ENCODE measurements at places on chromosomes 2 and 18.

DNA sequence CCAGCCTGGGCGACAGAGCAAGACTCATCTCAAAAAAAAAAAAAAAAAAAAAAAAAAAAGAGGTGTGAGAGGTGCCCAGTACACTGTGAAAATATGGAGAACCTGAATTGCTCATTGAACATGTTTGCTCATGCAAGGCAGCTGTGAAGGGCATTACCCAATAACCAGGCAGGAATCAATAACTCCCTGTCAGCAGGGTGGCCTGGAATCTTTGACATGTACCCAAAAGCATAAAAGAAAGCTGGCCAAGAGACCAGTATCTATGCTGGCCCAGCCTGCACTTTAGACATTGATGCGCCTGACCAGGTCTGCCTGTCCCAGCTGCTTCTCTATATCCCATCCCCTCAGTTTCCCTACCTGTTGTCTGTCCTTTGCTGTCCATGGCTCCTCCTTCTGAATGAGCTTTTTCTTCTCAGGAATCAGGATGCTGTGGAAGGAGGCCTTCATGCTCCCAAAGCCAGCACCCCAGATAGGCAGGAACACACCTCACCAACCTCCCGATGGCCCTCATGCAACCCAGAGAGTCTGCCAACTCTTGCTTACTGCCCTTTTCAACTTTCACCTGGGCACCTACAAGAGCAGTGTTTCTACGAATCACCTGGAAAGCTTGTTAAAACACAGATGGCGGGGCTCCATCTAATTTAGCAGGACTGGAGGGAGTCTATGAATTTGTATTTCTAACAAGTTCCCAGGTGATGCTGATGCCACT, 83.4 kb upstream of the PPP1CB start:
- DNase-seq: no peak

DNA sequence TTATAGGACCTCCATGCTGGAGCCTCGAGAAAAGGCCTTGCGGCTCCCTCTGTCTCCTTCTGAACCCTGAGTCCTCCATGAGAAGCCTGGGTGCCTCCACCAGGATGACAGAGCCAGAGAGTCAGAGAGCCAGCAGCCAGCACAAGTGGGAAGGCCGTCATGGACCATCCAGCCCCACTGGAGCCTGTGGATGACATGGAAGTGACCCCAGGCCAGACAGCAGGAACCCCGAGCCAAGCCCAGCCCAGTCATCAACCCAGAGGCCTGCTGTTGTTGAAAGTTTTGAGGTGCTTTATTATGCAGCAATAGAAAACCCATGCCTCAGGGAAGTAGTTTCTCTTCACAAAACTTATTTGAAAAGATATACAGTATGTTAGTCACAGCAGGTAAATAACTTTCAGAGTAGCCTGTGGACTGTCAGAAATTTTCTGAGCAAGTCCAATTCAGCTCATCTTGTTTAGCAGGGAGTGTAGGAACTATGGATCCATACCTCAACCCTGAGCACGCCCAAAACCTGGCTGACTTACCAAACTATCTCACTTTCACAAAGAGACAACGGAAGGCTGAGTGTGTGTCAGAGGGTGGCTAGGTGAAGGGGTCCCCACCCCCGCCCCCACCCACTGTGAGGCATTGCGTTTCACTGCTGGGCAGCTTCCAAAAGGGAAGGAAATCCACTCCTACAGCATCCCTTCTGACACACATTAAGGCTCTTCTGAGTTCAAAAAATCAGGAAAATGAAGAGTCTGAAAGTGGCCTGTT, 79.9 kb upstream of the NDUFV2 start:
- no peak for DNase-seq

- no peak for DNase-seq
Observed at GRCh38 chr2:150228936-150229335, 258.5 kb downstream of the RND3 start.

DNA sequence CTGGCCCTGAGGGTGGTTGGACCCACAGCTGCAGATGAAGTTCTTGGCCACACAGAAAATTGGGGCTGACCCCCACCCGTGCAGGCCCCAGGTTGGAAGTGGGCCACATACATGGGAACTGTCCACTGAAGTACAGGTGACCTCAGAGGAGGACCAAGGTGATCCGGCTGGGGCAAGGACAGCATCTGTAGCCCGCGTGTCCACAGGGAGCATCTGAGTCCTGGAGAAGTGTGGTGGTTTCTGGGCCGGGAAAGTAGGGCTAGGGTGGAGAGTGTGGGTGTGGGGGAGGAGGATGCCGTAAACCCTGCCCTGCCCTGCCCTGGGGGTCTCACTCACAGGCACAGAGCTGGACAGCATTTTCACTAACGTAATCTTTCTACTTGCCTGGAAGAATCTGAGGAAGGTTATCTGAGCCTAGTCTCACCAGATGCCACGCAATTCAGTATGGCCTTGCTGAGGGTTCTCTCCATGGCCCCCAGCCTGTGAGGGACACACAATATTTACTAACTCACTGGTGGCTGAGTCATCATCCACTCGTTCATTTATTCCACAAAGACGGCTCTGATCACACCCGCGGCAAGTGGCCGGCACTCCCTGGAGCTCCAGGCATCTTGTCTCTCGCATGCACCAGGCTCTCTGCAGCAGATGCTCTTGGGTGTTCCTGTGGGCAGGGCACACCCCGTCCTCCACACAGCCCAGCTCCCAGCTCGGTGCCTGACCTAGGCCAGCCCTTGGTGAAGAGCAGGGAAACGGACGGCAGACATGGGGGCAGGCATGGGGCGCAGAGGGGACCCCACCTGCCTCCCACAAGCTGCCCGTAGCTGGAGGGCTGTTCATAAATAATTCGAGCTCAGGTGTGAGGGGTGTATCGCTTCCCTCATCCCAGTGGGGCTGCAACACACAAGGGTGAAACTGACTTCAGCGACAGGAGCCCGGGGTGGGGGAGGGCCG, 51.2 kb downstream of the INHBB start:
- DNase-seq: no peak

DNA sequence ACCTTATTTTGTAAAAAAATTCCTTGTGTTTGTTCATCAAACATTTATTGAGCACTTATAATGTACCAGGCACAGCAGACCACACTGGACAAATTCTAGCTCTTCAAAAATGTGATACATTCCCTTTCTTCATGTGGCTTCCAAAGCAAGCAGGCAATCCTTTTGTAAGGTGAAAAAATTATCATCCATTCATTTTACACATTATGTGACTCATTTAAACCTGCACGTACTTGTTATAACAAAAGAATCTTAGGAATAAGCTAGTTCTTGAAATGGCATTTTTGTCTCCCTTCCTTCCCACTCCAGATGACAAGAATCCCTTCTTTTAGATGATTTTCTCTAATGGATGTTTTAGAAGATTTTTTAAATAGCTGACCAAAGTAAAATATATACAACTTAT, 104.6 kb downstream of the KLF7 start:
- no peak for DNase-seq

DNA sequence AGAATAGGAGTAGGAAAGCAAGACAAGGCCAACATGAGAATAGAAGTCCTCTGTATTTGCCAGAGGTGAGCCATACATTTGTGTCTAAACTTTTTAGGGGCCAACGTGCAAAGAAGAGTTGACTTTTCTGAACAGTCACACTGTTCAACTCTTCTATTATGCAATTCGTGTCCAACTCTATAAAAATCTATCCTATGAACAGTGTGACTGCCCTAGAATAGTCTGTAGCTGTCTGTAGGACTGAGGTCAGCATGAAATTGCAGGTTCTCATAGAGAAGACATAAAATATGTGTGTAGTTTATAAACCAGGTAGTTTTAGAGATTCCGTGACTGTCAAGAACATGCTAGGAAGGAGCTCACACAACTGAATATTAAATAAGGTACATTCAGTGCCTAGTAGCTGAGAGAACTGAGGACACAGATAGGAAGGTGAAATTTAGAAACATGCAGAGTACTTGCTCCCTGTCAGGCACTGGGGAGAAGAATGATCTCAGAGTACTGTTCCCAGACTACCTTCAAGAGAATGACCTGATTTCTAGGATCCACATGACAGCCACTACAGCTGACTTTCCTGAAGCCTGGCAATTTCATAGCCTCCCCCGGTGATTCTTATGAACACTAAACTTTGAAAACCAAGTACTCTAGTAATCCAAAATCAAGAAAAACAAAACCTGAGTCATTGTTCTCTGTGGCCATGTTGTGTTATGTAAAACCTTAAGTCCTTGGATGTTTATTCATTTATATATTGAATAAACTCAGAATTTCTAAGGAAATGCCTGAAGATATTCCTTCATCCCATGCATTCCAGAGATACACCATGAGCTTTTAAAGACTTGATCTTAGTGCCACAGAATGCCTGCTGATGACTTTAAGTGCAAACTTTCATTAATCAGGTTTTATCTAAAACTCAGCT, 201.5 kb upstream of the BOD1L2 start:
- DNase-seq: no peak

GRCh38 chr18:47184419-47185050, 8.4 kb upstream of the IER3IP1 start:
- DNase-seq: no peak

- no peak for DNase-seq
Observed at GRCh38 chr2:82412021-82412420, 2047.1 kb downstream of the SUCLG1 start.

- no peak for DNase-seq
Observed at GRCh38 chr2:217106650-217107014, 246.8 kb upstream of the TNP1 start.

GRCh38 chr2:12728221-12728777, 11.6 kb downstream of the TRIB2 start:
- DNase-seq: no peak

DNA sequence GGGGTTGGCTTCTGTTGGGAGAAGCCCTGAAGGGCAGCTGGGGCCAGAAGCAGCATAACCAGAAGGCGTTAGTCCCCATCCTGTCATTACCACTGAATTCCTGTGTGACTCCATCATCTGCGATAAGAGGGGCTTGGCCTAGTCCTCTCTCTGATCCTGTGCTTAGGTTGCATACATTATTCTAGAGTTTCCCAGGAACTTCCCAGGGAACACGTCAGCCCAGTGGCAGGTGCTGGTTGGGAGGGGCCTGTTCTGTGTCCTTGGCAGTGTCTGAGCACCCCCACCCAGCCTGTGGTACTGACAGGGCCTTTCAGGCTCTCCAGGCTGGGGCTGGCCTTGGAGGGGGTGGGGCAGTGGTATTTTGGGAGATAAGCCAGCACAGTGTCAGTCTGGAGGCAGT, 4.5 kb upstream of the TOGARAM2 start:
- no peak for DNase-seq

DNA sequence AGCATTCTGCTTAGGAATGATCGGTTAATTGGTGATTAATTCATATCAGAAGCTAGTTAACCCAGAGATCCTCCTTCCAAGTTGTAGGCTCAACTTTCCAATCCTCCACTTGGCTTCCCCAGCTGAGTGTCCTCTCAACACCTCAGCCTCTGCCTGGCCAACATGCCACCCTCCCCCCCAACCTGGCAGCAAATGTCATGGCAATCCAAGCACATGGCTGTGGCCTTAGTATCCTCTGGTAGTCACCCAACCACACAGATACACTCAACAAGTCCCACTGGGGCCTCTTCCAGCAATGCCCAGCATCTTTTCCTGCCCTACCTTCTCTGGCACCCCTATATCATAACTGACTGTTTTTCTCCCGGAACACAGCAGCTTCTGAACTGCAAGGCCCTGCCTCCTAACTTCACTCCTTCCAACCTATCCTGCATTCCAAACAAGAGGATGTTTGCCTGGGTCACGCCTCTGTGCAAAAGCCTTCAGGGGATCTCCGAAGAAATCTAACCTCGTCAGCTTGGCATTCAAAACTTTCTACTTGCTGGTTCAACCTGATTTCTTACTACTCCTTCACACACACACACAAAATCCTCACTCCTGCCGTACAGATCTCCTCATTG, 195.0 kb downstream of the CYP26B1 start:
- no peak for DNase-seq

- DNase-seq: no peak
Observed at GRCh38 chr2:64623242-64623850, 30.4 kb downstream of the SERTAD2 start.

Data from NCI-H1092 treated with DMSO at 0.1 percent for 48 hours (cell line).